HFFc6 (cell line): ENCODE measurements at places on chromosomes 7 and 10. TPM values are rescaled to one million over a fixed set of nuclear protein-coding genes. Genes with fewer than 3 reads are reported as not detected.

DNA sequence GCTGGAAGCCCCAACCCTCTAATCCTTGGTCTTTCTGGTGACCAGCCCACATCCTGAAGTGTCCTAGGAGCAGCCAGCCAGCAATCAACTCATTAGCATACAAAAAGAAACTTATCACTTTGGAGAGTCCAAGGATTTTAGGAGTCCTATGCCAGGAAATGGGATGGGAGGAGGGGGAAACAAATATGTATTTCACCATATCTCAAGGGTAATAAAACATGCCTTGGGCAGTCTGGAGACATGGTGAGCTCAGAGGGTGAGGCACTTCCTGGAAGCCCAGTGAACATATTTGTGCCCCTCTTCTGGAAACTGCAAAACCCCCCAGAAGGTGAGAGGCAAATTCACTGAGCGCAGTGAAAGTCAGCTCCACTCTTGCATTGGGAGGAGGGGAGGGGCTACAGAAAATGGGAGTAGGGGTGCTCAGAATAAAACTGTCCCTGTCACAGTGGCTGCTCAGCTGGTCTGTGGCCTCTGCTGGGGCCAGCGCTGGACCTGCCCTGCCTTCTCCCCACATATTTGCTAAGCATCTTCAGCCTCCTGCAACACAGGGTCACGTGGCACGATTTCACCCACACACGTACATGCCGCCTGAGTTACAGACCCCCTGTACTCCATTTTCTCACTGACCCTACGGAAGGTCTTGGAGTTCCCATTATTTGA, 17.7 kb upstream of the ZMIZ1 start:
- DNase-seq = no peak

DNA sequence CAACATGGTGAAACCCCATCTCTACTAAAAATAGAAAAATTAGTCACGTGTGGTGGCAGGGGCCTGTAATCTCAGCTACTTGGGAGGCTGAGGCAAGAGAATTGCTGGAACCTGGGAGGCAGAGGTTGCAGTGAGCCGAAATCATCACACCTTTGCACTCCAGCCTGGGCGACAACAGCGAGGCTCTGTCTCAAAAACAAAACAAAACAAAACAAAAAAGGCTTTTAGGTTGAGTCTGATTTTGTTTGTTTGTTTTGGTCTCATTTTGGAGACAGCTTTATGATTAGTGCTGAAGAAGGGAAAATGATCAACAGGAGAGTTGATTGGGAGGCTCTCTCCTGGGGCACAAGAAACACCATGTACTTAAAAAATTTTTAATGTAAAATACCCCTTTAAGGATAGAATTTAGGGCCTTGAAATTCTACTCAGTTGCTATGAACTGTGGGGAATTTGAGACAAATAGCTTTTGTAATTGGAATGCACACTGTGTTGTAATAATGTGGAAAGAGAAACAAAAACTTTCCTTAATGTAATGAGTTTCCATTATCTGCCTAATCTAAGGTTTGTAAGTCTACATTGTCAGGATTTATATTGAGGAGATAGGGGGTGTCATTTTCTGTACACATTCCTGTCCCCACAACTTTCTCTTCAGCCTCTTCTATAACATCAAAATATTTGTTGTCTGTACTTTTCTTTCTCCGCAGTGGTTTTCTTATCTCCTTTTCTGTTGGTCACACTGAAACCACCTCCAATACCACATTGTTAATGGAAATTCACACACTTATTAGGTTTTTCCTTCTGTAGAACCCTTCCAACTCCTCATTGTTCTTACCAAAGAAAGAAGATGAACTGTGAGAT, 41.3 kb downstream of the ARID5B start:
- DNase-seq = peak; percentile 38

DNA sequence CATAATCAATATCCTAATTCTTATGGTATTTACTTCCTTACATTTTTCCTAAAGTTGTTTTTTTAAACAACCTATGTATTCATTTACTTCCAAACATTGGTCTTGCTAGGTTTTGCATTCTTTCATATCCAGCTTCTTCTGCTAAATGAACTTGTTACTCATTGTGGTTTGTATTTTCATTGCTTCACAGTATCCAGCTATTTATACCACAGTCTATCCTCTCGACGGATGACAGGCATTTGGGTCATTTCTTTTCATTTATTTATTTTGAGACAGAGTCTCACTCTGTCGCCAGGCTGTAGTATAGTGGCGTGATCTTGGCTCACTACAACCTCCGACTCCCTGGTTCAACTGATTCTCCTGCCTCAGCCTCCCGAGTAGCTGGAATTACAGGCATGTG, 66.8 kb downstream of the CCDC6 start:
- peak; percentile 67 for DNase-seq

- DNase-seq = no peak
Measured at GRCh38 chr10:129170812-129171211, 296.2 kb upstream of the MGMT start.

DNA sequence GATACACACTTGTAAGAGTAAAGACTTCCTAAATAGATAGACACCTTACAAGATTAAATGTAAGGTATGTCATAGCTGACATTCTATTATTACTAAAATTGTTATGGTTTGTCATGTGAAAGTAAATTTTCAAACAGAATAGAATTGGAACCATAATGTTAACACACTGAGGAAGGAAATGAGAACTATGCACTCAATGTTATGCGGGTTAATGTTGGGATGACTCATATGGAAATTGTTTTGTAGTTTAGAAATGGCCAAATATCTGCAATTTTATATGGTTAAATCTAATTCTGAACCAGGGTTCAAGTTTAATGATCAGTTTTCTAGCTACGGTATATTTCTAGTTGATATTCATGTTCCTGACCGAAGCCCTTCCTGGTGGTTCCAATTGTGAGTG, 214.2 kb upstream of the ADO start:
- DNase-seq = no peak

GRCh38 chr10:49549640-49550346, 10.9 kb upstream of the ERCC6 start:
- no peak for DNase-seq

DNA sequence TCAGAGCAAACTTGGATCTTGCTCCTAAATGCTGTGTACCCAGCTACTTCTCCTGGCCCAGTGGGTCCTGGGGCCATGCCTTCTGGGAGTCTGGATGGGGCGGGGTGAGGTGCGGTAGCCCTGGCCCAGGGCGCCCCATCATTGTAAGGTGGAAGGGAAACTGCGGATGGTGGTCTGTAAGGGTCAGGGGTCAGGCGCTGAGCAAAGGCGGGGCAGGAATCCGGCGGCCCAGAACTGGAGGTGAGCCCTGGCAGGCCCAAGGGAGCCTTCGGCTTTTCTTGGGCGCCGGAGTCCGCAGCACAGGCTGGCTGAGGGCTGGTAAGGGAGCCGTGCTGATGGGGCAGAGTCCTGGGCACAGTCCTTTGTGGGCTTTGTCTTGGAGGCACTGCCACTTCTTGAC, 66.5 kb upstream of the CTBP2 start:
- no peak for DNase-seq

Gene ADAMTS14
- total RNA-seq = 0.05 TPM in 1 of 2 replicates, not detected in the other

Gene ALDH18A1
- total RNA-seq = 124 to 145 TPM (median 137 TPM) in 3 replicates

Gene ATOH7
- total RNA-seq = 0.12 to 0.15 TPM in 2 of 3 replicates, not detected in the other

- DNase-seq = no peak
Measured at GRCh38 chr7:119896386-119896785, 376.6 kb upstream of the KCND2 start.

- peak; percentile 16 for DNase-seq
Measured at GRCh38 chr10:18737236-18737635, 78.0 kb downstream of the ARL5B start.

Gene TMEM130
- 7.0 to 11.6 TPM (median 11.0 TPM) in 3 replicates for total RNA-seq

DNA sequence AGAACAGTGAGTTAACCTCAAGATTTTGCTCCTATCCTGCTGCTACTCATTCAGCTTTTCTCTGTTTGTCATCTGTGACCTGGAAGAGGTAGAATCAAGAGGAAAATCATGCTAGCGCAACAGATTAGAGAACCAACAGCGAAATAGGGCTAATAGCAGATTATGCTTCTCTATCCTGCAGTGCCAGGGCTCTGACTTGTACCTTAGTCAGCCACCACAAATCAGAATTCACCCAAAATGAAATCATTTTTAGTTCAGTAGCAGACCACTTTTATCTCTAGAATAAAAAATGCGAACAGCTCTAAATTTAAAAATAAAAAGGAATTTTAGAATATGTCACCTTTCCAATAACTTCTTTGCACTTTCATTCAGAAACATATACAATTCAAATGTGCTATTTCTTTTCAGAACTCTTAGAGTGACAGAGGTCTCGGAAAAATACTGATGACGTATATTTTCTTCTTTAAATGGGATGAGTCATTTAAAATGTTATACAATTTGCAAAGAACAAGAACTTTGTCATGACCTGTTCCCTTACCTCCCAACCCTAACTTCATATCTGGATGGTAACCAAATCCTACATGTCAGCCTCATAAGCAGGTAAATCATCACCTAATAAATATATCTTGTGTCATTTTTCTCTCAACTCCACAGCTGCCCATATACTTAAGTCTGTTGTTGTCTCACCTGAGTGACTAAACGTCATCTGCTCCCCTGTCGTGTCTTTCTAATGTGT, 896.4 kb downstream of the PCDH15 start:
- DNase-seq = no peak

Gene CNTNAP2
- 0.13 TPM in 1 of 3 replicates, not detected in the others for total RNA-seq

DNA sequence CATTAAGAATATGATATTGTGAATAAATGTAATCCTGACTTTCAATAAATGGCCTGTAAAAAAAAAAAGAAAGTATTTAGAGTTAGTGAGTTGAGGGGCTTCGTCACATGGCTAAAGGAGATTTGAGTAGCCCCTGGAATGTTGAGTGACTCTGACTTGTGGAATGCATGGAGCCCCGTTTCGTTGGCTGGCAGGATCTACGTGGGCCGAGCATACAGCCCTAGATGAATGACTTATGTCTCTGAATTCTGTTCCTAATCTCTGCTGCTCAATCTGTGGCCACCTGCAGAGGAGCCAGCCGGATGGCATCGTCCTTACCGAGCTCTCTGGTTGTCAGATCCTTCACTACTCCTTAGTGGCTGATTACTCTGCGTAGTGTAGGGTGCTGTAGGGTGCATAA, 155.7 kb downstream of the MGMT start:
- DNase-seq = no peak

Gene PTN
- total RNA-seq = 2.1 to 8.2 TPM (median 2.1 TPM) in 3 replicates
